ENCODE measurements at places on chromosomes 5 and 9. TPM values are rescaled to one million over a fixed set of nuclear protein-coding genes. Genes with fewer than 3 reads are reported as not detected.

SLC34A3 gene
- not detected for polyA plus RNA-seq

MEF2C gene
- 0.18 TPM for polyA plus RNA-seq

ARPC5L gene
- 60.8 TPM for polyA plus RNA-seq

DNA sequence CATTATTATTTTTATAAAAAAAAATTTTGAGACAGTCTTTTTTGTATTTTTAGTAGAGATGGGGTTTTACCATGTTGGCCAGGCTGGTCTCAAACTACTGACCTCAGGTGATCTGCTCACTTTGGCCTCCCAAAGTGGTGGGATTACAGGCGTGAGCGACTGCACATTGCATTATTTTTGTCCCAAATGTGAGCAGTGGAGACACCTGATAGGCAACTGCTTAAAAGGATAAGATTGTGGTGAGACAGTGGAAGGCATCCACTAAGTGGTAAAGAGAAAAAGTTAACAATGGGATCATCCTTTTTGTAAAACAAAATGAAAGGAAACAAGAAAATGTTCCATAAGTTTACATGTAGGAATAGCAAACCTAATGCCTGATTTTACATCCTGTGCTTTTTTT is 2.0 kb upstream of the CENPH start:
- DNase-seq, result no peak
- no peak overlapping the region for H3K4me3 ChIP-seq
- no peaks in the 10 kb centered on the region for H3K36me3 ChIP-seq
- no peaks in the 10 kb centered on the region for H3K27me3 ChIP-seq

FOXD4 gene
- polyA plus RNA-seq, result not detected

FGF1 gene
- not detected for polyA plus RNA-seq

ANXA2R gene
- 47.0 TPM for polyA plus RNA-seq

DNA sequence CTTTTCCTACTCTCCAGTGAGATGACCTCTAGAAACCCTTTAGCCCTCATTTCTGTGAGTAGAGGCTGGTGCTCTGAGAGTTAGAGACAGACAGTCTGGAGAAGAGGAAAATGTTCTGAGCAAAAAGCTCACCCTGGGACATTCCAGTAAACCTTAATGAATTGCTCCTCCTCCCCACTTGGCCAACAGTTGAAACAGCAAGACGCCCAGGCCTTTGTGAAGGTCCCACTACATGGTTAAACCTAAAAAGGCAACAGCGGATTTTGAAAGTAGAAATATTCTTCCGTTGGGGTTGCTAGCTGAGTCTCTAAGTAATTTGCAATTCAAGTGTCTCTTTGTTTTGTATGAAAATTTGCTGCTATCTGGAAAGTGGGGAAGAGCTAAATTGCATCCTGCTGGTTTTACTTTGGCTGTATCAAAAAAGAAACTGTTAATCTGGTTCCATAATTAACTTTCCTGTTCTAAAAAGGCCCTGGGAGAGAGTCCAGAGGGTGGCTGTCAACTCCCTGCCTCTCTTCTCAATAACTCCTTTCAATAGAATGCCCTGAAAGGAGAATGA is 63.8 kb downstream of the ATP10B start:
- no peak overlapping the region for H3K27ac ChIP-seq
- no peak overlapping the region for H3K4me3 ChIP-seq
- no peaks in the 10 kb centered on the region for H3K36me3 ChIP-seq
- no peak for DNase-seq
- H3K27me3 ChIP-seq, result no peaks in the 10 kb centered on the region
- no peaks in the 10 kb centered on the region for H3K4me1 ChIP-seq

DNA sequence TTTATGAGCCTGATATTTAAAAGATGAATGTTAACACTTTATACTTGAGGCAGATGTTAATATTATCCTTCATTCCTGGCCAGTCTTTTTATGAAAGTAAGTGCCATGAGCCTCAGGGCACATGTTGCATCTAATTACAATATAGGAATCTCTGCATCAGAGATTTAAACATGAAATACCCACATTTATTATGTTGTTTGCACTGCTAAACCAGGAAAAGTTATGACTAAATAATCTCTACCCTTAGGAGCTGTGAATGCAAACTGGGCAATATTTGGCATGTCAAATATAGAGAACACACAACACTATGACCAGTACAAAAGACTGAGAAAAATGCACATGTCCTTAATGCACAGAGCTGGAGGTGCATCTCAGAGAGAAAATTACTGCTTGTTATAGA is 526.1 kb upstream of the GRAMD2B start:
- no peak overlapping the region for H3K27ac ChIP-seq
- no peak for DNase-seq
- no peaks in the 10 kb centered on the region for H3K27me3 ChIP-seq
- no peak overlapping the region for H3K4me3 ChIP-seq
- H3K4me1 ChIP-seq, result no peaks in the 10 kb centered on the region

GRCh38 chr5:180633283-180634177 is 15.9 kb downstream of the FLT4 start:
- H3K4me3 ChIP-seq, result no peak overlapping the region
- no peaks in the 10 kb centered on the region for H3K27me3 ChIP-seq
- no peak overlapping the region for H3K27ac ChIP-seq
- no peak for DNase-seq

- H3K4me3 ChIP-seq, result no peak overlapping the region
- no peak for DNase-seq
- H3K27ac ChIP-seq, result no peak overlapping the region
- H3K36me3 ChIP-seq, result no peaks in the 10 kb centered on the region
These were observed 541.4 kb downstream of the KCTD16 start for GRCh38 chr5:144712090-144712489.

DNA sequence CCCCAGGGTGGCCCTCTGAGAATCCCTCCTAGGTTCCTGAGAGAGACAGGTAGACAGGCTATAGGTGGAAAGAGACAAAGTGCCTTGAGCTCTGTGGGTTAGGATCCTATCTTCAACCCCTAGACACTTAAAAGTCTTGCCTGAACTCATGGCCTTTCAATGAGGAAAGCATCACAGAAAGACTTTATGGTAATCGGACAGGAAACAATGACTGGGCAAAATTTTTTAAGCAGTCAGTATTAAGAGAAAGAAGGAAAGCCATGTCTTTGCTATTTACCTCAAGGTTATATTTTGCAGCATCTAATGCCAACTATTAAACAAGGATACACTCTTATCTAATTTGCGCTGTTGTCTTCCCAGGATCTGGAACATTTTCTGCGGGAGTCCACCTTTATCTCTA is 93.2 kb downstream of the PCSK1 start:
- no peak for DNase-seq
- H3K4me3 ChIP-seq, result no peak overlapping the region
- no peak overlapping the region for H3K27ac ChIP-seq

GRCh38 chr5:148998174-148998797 is 64.6 kb downstream of the SH3TC2 start:
- no peaks in the 10 kb centered on the region for H3K4me1 ChIP-seq
- no peak overlapping the region for H3K4me3 ChIP-seq

DNA sequence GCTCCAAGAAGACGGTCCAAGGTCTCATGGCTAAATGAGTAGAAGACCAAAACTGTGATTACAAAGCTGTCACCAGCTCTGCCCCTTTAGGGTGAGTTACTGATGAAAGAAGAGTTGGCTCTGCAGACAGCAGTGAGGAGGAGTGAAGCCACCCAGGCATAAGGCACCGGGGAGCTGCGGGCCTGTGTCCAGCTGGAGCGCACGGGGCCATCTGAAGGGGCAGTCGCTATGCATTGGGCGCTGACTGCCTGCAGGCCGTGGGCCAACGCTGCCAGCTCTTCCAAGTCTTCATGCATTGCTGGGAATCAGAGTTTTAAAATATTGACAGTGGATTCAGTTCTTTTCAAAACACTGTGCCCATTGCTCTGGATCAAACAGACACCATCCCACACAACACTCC is 70.3 kb downstream of the DAPK1 start:
- no peaks in the 10 kb centered on the region for H3K4me1 ChIP-seq
- no peak for DNase-seq
- H3K4me3 ChIP-seq, result no peak overlapping the region
- no peaks in the 10 kb centered on the region for H3K36me3 ChIP-seq

DNA sequence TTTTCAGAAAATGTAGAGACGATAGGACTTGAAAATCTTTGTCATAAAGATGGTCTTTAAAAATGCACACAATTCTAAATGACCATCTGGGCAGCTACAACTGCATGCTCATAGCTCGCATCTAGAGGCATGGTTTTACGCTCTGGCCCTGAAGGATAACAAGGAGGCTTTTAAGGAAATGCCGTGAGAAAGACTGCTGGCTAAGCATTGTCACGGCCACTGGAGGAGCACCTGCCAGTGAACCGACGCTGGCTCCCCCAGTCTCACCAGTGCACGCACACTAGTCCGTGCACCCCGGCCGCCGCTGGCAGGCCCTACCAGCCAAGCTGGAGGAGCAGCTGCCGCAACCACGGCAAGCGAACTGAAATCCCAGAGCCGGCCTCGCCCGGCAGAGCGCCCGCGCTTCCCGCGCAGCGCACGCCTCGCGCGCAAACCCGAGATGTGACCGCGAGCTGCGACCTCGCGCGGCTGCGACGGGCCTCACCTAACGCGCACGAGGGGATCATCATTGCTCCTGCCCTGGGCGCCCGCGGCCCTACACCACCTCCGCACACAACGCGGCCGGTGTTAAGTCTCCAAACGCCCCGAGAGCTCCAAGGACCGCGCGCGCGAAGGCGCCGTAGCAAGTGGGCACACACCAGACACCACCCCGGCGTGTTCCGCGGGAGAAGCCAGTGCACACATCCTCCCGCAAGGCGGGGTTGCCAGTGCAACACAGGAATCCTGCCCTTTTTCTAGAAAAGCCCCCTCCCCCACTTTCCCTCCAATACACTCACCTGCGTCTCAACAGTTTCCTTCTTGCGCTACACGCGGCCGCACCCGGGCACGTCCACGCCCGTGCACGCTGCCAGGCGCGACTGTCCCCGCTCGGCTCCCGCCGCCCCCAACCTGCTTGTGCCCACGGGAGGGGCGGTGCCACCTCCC is 5.3 kb downstream of the ELAVL2 start:
- no peaks in the 10 kb centered on the region for H3K4me1 ChIP-seq
- H3K4me3 ChIP-seq, result no peak overlapping the region
- H3K27me3 ChIP-seq, result peaks cover 5% of the 10 kb centered on the region
- DNase-seq, result no peak
- H3K36me3 ChIP-seq, result no peaks in the 10 kb centered on the region
- H3K27ac ChIP-seq, result no peak overlapping the region

GRCh38 chr5:73135429-73136054 is 15.2 kb downstream of the TMEM171 start:
- no peaks in the 10 kb centered on the region for H3K4me1 ChIP-seq
- DNase-seq, result no peak
- peaks cover 16% of the 10 kb centered on the region for H3K27me3 ChIP-seq

TAS2R1 gene
- not detected for polyA plus RNA-seq

DNA sequence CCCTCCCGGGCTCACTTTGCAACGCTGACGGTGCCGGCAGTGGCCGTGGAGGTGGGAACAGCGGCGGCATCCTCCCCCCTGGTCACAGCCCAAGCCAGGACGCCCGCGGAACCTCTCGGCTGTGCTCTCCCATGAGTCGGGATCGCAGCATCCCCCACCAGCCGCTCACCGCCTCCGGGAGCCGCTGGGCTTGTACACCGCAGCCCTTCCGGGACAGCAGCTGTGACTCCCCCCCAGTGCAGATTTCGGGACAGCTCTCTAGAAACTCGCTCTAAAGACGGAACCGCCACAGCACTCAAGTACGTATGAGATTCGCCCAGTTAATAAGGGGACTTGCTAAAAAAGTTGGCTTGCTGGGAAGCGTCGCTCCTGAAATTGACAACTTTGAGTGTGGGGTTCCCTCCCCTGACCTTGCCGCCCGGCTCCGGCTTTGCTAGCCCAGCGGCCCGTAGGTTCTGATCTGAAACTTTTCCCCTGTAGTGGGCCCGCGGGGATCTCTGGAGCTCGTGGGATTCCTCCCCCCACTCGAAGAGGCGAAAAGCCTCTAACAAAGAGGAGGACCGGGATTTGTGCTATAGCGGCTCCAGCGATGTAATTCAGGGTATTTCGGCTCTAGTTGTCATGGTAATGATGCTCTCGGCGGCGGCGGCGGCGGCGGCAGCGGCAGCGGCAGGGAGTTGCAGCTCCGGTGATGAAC is 572 bp downstream of the NR4A3 start:
- peaks cover 47% of the 10 kb centered on the region for H3K4me1 ChIP-seq
- no peaks in the 10 kb centered on the region for H3K36me3 ChIP-seq
- peaks cover 26% of the 10 kb centered on the region for H3K27me3 ChIP-seq
- H3K27ac ChIP-seq, result peak overlapping the region; percentile 93
- DNase-seq, result peak; percentile 79

TLR4 gene
- not detected for polyA plus RNA-seq

DNA sequence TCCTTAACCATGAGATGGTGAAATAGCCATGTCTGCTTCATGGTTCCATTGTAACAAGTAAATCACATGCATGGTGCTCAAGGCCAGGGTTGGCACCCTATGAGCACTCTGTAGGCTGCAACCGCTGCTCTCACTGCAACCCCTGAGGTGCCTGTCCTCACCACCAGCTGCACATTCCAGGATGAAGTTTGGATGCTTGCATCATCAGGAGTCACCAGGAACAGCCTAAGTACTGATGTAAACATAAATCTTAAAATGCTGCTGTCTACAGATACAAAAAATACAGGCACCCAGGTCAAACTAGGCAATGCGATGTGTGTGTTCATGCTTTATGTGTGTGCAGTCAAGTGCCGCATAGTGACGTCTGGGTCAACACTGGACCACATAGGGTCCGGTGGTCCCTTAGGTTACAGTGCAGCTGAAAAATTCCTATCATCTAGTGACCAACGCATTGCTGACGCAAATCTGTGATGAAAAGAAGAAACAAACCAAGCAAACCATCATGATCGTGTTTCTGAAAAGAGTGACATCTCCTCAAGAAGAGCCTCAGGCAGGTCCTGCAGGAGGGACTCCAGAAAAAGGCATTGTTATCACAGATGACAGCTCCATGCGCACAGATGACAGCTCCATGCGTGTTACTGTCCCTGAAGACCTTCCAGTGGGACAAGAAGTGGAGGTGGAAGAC is 234.8 kb downstream of the AUH start:
- peaks cover 4% of the 10 kb centered on the region for H3K4me1 ChIP-seq
- H3K27me3 ChIP-seq, result no peaks in the 10 kb centered on the region
- H3K4me3 ChIP-seq, result no peak overlapping the region
- no peak for DNase-seq
- H3K36me3 ChIP-seq, result no peaks in the 10 kb centered on the region

PTGES gene
- not detected for polyA plus RNA-seq

DNA sequence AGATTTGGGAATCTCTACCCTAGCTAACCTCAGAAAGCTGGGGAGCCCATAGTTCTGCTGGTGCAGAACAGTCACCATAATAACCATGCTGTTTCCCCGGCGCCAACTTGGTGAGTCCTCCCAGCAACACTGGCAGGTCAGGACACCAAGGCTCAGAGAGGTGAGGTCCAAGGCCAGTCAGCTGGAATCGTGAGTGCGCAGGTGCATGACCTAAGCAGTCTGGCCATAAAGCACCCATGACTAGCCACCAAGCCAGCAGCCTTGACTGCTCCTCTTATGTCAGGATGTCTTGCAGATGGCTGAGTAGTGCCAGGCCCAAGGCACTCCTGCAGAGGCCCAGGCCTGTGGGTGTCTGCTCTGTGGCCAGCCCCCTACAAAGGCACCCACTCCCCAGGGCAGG is 2.6 kb downstream of the RNF44 start:
- peak overlapping the region; percentile 100 for H3K4me3 ChIP-seq
- H3K27me3 ChIP-seq, result no peaks in the 10 kb centered on the region
- peaks cover 71% of the 10 kb centered on the region for H3K4me1 ChIP-seq
- peaks cover 17% of the 10 kb centered on the region for H3K36me3 ChIP-seq
- DNase-seq, result no peak

- H3K27ac ChIP-seq, result no peak overlapping the region
- H3K36me3 ChIP-seq, result peaks cover 33% of the 10 kb centered on the region
- DNase-seq, result no peak
- H3K4me1 ChIP-seq, result no peaks in the 10 kb centered on the region
These were observed 31.2 kb downstream of the CEP72 start for GRCh38 chr5:643351-643801.

- H3K36me3 ChIP-seq, result no peaks in the 10 kb centered on the region
- no peak for DNase-seq
- no peak overlapping the region for H3K27ac ChIP-seq
- no peaks in the 10 kb centered on the region for H3K4me1 ChIP-seq
These were observed 565.2 kb downstream of the CDK5RAP2 start for GRCh38 chr9:120014796-120015195.
